GM04503 (cell line): ENCODE measurements at places on chromosomes 11 and 22.

DNA sequence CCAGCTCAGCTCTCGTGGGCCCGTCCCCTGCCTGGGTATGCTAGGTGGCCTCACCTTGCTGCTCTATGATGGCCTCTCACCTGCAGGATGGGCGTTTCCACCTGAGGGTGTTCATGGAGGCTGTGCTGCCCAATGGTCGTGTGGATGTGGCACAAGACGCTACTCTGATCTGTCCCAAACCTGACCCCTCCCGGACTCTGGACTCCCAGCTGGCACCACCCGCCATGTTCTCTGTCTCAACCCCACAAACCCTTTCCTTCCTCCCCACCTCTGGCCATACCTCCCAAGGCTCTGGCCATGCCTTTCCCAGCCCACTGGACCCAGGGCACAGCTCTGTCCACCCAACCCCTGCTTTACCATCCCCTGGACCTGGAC lies 2.1 kb downstream of the ZP1 start:
- DNase-seq = no peak

GRCh38 chr11:34379079-34379478 lies 21.3 kb upstream of the ABTB2 start:
- no peak for DNase-seq

GRCh38 chr22:41047801-41048211 lies 44.6 kb upstream of the EP300 start:
- DNase-seq = no peak

- DNase-seq = no peak
These were observed 1422.4 kb downstream of the LRRC4C start for GRCh38 chr11:40037005-40037404.

DNA sequence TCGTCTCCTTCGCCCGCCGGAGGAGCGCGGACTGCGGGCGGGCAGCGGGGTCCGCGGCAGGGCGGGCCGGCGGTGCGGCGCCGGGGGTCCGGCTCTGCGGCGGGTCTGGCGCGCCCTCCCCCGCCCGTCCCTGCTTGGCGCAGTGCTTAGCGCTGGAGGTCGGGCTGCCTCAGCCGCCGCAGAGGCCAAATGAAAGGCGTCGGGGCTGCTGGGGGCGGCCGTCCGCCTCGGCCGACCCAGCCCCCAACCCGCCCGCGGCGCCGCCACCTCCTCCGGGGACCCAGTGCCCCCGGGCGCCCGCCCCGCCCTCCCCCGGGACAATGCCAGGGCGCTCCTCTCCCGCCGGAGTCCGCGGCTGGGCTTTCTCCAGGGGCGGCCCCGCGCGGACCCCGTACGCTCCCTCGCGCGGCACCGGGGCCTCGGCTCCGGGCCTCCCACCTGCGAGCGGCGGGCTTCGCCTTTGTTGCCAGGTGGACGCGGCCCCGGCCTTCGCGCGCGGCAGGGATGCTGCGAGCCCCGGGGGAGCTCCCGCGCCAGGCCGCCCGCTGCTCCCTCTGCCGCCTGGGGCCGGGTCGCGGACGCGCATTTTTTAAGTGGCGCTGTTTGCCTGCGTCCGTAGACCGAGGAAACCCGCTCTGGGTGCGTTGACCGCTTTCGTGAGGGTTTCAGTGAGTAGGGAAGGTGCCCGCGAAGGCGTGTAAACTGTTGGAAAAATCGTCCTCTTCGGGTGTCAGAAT lies 583 bp downstream of the APLP2 start:
- DNase-seq = no peak

- DNase-seq = peak; percentile 53
These were observed 27.7 kb downstream of the MICAL2 start for GRCh38 chr11:12137938-12138731.

DNA sequence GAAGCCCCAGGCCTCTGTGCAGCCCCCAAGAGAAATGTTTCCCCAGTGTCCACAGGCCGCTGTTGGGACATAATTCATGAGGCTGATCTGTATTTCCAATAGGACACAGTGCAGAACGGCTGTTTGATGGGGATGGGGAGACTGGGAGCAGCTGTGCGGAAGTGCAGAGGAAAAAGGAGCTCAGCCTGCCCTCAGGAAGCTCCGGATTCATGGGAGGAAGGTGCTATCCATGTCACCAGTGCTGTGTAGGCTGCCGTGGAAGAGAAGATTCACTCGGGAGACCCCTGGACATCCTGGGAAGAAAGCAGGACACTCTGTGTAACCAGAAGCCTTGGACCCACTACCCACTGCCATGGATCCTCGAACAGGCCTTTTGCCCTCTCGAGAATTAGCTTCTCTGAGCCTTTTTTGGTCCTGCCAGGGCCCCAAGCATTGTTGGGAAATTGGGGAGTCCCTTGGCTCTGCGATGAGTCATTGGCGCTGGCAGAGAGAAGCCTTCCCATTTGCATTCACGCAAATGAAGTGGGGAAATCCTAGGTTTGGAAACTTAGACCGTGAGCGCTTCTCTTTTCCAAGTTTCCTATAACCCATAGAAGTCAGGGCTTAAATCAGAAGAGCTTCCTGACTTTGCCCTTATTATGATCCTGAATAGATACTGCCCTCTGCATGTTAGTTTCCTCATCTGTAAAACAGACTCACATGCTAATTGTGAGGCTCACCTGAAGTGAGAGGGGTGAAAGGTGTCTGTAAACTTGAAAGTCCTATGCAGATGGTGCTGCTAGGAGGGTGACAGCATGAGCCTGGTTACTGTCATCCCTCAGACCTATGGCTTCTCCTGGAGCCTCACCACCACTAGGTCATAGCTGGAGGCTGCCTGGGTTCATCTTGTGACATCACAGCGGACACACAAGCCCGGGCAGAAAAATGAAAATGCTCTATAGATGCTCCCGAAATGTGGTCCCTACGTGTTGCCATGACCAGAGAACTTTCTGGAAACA lies 229.2 kb upstream of the B3GAT1 start:
- DNase-seq = no peak

- no peak for DNase-seq
These were observed 15.3 kb downstream of the CLPB start for GRCh38 chr11:72418834-72419560.

DNA sequence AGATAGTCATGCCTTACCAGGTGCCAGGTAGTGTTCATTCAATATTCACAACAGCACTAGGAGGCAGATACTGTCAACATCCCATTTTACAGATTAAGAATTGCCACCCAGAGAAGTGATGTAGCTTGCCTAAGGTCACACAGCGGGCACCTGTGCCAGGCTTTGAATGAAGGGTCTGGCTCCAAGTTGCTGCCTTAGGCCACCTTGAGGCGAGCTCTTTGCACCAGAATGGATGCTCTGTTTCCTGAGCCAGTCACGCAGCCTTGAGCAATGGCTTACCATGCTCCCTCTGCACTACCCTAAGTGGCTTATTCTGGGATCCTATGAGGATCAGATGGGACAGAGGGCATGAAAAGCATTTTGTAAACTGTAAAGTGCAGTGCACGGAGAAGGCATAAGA lies 25.1 kb upstream of the TIMP3 start:
- no peak for DNase-seq
